ENCODE measurements at places on chromosomes 3 and 15. TPM values are rescaled to one million over a fixed set of nuclear protein-coding genes. Genes with fewer than 3 reads are reported as not detected.

GRCh38 chr15:63010920-63011693 is 31.4 kb upstream of the TPM1 start:
- H3K27me3 ChIP-seq: no peaks in the 10 kb centered on the region
- no peak overlapping the region for H3K27ac ChIP-seq
- H3K4me3 ChIP-seq: no peak overlapping the region
- no peaks in the 10 kb centered on the region for H3K36me3 ChIP-seq

DNA sequence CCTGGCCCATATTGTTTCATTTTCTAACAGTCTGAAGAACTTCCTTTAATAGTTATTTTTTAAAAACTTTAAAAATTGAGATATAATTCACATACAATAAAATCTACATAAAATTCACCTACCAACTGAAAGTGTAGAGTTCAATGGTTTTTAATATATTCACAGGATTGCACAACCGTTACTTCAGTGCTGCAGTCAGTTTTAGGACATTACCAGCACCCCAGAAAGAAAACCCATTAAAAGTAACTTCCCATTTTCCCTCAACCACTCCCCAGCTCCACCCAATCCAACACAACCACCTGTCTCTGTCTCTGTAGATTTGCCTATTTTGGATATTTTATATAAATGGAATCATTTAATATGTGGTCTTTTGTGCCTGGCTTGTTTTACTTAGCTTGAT is 29.6 kb downstream of the MGA start:
- H3K4me3 ChIP-seq: no peak overlapping the region
- no peak overlapping the region for H3K27ac ChIP-seq
- H3K27me3 ChIP-seq: no peaks in the 10 kb centered on the region
- no peak for DNase-seq
- no peaks in the 10 kb centered on the region for H3K36me3 ChIP-seq

- DNase-seq: no peak
- no peaks in the 10 kb centered on the region for H3K4me1 ChIP-seq
- H3K27me3 ChIP-seq: no peaks in the 10 kb centered on the region
These were observed 99.2 kb downstream of the PLXNA1 start for GRCh38 chr3:127082066-127082465.

GRCh38 chr3:72227486-72228070 is 442.6 kb upstream of the PROK2 start:
- H3K4me1 ChIP-seq: peaks cover 5% of the 10 kb centered on the region
- H3K36me3 ChIP-seq: no peaks in the 10 kb centered on the region
- H3K27ac ChIP-seq: no peak overlapping the region
- H3K4me3 ChIP-seq: no peak overlapping the region
- H3K27me3 ChIP-seq: no peaks in the 10 kb centered on the region

DNA sequence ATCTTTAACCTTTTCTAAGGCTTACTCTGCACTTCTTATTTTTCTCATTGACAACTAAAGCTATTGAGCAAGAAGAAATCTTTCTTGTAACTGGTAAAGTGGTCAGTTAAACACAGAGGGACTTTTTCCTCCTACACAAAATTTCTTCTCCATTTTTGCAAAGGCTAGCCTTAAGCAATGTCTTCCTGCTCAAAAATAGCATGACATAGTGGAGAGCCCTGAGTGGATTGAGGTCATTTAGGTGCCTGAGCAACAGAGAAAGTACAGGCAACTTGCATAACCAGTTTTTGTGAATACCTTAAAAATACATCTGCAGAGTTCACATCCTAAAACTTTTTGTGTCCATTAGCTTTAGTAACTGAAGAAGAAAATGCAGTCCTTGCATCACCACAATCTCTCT is 144.7 kb upstream of the TTC14 start:
- H3K4me3 ChIP-seq: no peak overlapping the region
- no peak for DNase-seq
- no peaks in the 10 kb centered on the region for H3K36me3 ChIP-seq
- H3K27ac ChIP-seq: no peak overlapping the region

DNA sequence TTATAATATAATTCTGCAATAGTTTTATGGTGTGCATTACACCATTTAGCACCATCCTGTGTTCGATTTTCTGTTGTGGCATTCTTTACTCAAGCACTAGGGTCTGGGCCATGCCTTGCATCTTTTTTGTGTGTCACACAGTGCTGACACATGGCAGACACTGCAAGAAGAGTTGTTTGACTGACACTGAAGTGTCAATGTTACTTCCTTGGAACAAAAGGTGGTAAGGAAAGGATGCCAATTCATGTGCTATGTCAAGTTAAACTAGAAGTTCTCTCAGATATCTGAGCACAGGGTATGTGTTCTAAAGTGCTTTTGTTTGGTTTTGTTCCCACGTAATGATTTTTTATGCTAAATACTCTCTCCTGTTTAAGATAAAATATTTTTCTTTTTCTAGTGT is 102.5 kb upstream of the UNC13C start:
- no peak overlapping the region for H3K4me3 ChIP-seq
- H3K27me3 ChIP-seq: no peaks in the 10 kb centered on the region
- DNase-seq: no peak
- H3K27ac ChIP-seq: no peak overlapping the region
- H3K36me3 ChIP-seq: no peaks in the 10 kb centered on the region
- no peaks in the 10 kb centered on the region for H3K4me1 ChIP-seq

GRCh38 chr3:33642806-33643205 is 75.2 kb downstream of the CLASP2 start:
- H3K27me3 ChIP-seq: no peaks in the 10 kb centered on the region
- no peak overlapping the region for H3K4me3 ChIP-seq
- H3K4me1 ChIP-seq: peaks cover 2% of the 10 kb centered on the region
- peaks cover 3% of the 10 kb centered on the region for H3K36me3 ChIP-seq
- no peak overlapping the region for H3K27ac ChIP-seq

GRCh38 chr3:25834346-25834745 is 44.5 kb downstream of the OXSM start:
- H3K27me3 ChIP-seq: no peaks in the 10 kb centered on the region
- H3K4me1 ChIP-seq: no peaks in the 10 kb centered on the region
- no peaks in the 10 kb centered on the region for H3K36me3 ChIP-seq
- H3K4me3 ChIP-seq: no peak overlapping the region
- DNase-seq: no peak
- no peak overlapping the region for H3K27ac ChIP-seq

- no peaks in the 10 kb centered on the region for H3K36me3 ChIP-seq
- no peak for DNase-seq
- no peaks in the 10 kb centered on the region for H3K4me1 ChIP-seq
These were observed 44.8 kb upstream of the GUCA1C start for GRCh38 chr3:108998436-108998835.

GRCh38 chr3:95228416-95228815 is 1165.6 kb downstream of the NSUN3 start:
- no peak for DNase-seq
- no peaks in the 10 kb centered on the region for H3K4me1 ChIP-seq
- H3K27me3 ChIP-seq: no peaks in the 10 kb centered on the region
- H3K4me3 ChIP-seq: no peak overlapping the region

DNA sequence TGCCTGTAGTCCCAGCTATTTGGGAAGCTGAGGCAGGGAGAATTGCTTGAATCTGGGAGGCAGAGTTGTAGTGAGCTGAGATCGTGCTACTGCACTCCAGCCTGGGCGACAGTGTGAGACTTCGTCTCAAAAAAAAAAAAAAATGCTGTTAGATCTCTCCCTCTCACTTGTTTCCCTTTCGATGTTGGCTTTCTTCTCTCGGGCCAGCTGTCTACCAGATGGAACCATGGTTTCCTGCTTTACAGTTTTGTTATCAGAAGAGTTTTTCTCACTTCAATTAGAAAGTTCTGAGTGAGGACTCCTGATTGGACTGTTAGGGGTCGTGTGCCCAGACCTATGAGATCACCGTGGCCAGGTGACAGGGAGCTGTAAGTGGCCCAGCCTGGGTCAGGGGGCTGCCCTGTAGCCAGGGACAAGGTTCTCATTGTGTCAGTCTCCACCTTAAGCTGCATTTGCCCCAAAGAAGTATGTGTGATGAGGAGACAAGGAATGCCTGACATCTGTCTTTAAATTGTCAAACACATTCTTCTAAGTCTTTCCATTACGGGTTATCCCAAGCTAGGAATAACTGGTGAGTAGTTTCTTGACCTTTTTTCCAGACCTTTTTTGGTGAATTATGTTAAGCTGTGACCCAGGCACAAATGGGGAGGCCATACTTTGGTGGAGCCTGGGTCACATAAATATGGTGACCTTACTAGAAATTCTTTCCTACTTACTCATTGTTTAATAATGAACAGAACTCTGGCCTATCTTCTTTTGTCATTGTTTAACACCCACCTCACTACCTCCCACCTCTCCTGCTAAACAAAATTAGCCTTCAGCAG is 25.2 kb downstream of the SNAPC5 start:
- H3K27ac ChIP-seq: peak overlapping the region; percentile 85
- DNase-seq: peak; percentile 56
- no peak overlapping the region for H3K4me3 ChIP-seq
- H3K36me3 ChIP-seq: peaks cover 6% of the 10 kb centered on the region

- no peaks in the 10 kb centered on the region for H3K27me3 ChIP-seq
- no peak for DNase-seq
- no peak overlapping the region for H3K27ac ChIP-seq
- H3K4me1 ChIP-seq: no peaks in the 10 kb centered on the region
- no peak overlapping the region for H3K4me3 ChIP-seq
These were observed 118.1 kb downstream of the AGBL1 start for GRCh38 chr15:86197770-86198169.

GRCh38 chr15:94467034-94467433 is 235.7 kb downstream of the MCTP2 start:
- no peaks in the 10 kb centered on the region for H3K36me3 ChIP-seq
- no peaks in the 10 kb centered on the region for H3K4me1 ChIP-seq
- H3K27me3 ChIP-seq: no peaks in the 10 kb centered on the region
- no peak for DNase-seq

DNA sequence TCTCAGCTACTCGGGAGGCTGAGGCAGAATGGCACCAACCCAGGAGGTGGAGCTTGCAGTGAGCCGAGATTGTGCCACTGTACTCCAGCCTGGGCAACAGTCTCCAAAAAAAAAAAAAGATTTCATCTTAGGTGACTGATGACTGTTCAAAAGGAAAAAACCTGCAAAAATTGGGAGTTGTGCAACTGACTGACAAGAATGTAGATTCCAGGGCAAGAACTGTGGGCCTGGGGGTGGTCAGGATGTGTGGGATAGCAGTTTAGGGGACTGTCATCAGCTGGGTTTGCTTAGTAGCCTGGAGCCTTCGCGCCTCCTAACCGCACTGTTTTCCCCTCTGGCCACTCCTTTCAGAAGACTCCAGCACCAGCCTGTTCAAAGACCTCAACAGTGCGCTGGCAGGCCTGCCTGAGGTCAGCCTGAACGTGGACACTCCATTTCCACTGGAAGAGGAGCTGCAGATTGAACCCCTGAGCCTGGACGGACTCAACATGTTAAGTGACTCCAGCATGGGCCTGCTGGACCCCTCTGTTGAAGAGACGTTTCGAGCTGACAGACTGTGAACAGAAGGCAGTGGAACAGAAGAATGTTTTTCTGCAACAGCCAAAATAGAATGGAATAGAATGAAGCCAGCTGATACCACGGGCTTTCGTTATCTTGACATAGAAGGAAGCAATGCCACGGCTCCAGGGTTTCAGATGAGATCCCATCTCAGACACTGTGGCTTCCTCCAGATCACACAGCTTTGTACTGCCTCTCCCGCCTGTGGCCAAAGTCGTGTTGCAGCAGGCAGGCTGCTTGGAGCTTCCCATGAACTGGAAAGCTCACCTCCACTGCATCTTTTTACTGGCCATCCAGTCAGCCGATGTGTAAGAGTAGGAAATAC is 75.3 kb upstream of the BLM start:
- no peaks in the 10 kb centered on the region for H3K4me1 ChIP-seq
- H3K27me3 ChIP-seq: no peaks in the 10 kb centered on the region
- H3K4me3 ChIP-seq: no peak overlapping the region
- DNase-seq: no peak
- H3K27ac ChIP-seq: no peak overlapping the region
- H3K36me3 ChIP-seq: peaks cover 45% of the 10 kb centered on the region

- no peaks in the 10 kb centered on the region for H3K27me3 ChIP-seq
- DNase-seq: no peak
- no peaks in the 10 kb centered on the region for H3K4me1 ChIP-seq
- H3K4me3 ChIP-seq: no peak overlapping the region
- H3K36me3 ChIP-seq: no peaks in the 10 kb centered on the region
These were observed 112.8 kb upstream of the TMEM108 start for GRCh38 chr3:132925256-132925930.

DNA sequence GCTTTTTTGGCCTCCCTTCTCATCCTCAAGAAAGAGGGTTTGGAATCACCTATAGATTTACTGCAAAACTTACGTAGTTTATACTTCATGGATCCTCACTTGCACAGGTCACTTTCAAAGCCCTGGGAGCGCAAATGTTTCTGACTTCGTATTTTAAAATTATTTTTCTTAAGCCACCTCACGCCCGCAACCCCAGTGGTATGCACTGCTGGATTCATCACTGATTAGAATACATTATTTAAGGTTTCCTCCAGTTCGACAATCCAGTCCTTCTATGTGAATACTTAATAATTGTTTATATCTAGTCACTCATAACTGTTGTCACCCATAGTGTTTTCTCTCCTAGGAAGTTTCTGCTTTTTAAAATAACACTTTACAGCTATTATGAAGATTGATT is 339.9 kb downstream of the CHL1 start:
- H3K27ac ChIP-seq: no peak overlapping the region
- no peak for DNase-seq
- H3K27me3 ChIP-seq: no peaks in the 10 kb centered on the region
- H3K4me1 ChIP-seq: no peaks in the 10 kb centered on the region

GRCh38 chr15:81562986-81563385 is 189.0 kb upstream of the TMC3 start:
- no peaks in the 10 kb centered on the region for H3K4me1 ChIP-seq
- H3K27me3 ChIP-seq: no peaks in the 10 kb centered on the region
- DNase-seq: no peak
- H3K4me3 ChIP-seq: no peak overlapping the region

- H3K36me3 ChIP-seq: no peaks in the 10 kb centered on the region
- H3K27me3 ChIP-seq: peaks cover 1% of the 10 kb centered on the region
- DNase-seq: no peak
- H3K4me3 ChIP-seq: no peak overlapping the region
- peaks cover 2% of the 10 kb centered on the region for H3K4me1 ChIP-seq
These were observed 72.5 kb upstream of the SLC6A11 start for GRCh38 chr3:10743366-10744097.

GRCh38 chr3:196454935-196455334 is 22.7 kb upstream of the UBXN7 start:
- no peak overlapping the region for H3K27ac ChIP-seq
- H3K4me3 ChIP-seq: no peak overlapping the region
- H3K4me1 ChIP-seq: no peaks in the 10 kb centered on the region
- DNase-seq: no peak
- no peaks in the 10 kb centered on the region for H3K27me3 ChIP-seq

Gene TM4SF18
- polyA plus RNA-seq: 0.66 TPM

Gene RARB
- polyA plus RNA-seq: 0.89 TPM

Gene CALML4
- polyA plus RNA-seq: 18.3 TPM

Gene ILDR1
- 2.1 TPM for polyA plus RNA-seq

Gene CCDC13
- polyA plus RNA-seq: 0.59 TPM

Gene HYAL1
- polyA plus RNA-seq: 1.8 TPM

All from thymus (tissue), 14 donors.